T follicular helper cell (primary cell): ENCODE measurements at places on chromosomes 6 and 20.

- no peak for DNase-seq
Observed at GRCh38 chr6:22499815-22500214, 69.6 kb upstream of the HDGFL1 start.

GRCh38 chr6:16657768-16658167 lies 103.5 kb downstream of the ATXN1 start:
- no peak for DNase-seq

DNA sequence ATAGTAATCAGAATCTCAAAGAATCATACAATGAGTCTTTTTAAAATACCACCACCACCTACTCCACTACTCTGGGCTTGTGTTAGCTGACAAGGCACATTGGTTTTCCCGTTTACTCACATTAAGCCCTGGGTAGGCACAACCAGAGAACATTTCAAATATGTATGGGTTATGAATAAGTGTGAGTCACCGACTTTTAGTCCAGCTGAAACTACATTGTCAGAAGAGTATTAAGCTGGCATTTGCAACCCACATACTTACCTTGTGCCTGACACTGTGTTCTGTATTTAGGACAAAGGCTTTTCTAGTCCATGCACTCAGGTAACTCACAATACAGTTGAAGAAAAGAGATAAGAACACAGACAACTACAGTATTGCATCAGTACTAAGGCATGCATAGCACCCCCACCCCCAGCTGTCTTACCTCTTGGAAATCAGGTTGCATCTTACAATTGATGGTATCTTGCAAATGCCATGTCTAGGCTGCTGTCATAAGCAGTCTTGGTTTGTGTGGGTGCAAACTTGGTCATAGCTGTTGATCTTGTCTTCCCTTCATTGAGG lies 40.3 kb upstream of the AHI1 start:
- no peak for DNase-seq

GRCh38 chr20:36825385-36826104 lies 50.4 kb upstream of the TLDC2 start:
- no peak for DNase-seq

DNA sequence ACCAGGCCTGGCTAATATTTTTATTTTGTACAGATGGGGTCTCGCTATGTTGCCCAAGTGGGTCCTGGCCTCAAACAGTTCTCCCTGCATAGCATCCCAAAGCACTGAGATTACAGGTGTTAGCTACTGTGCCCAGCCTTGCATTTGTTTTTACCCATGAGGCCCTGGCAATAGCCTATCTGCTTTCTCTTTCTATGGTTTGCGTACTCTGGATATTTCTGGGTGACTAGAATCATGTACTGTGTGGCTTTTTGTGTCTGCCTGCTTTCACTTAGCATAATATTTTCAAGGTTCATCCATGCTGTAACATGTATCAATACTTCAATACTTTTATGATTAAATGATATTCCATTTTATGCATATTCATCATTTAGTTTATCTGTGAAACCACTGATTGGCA lies 451.7 kb downstream of the GRIK2 start:
- DNase-seq, result no peak

DNA sequence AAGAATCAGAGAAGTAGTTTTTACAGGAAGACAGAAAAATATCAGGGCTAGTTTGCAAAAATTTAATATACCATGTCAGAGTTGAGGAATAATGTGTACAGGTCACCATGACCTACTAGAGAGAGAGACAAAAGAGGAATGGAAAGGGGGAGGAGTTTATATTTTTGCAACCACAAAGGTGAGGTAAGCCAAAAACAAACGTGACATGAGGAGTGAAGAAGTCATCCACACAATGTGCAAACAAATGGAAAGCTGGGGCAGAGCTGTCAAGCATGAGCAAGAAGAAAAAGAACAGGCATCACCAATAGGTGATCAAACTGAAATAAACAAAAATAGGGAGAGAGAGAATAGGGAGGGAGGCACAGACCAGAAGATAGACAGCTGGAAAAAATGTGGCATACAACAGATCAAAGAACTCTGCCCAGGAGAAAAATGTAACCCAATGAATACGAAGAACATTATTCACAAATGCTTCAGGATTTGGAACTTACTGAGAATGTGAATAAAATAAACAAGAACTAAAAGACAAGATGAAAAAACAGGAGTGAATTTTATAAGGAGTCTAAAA lies 15.5 kb downstream of the RARS2 start:
- DNase-seq, result no peak

DNA sequence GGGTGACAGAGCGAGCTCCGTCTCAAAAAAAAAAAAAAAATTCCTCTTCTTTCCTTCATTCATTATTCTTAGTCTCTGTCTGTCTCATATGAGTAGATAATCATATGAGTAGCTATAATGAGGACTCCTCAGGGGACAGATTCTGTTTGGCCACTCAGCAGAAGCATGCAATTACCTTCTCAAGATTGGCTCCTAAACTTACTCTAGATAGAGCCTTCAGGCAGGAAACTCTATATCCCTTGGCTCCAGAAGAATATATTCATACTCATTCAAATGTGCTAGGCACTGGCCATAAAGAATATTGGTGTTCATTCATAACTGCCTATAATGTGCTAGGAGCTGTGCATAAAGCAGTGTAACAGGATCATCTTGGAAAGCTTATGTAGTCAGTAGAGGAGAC lies 2.2 kb upstream of the ACAT2 start:
- DNase-seq, result no peak

- DNase-seq, result no peak
Observed at GRCh38 chr20:26243731-26244130, 547.1 kb upstream of the ZNF337 start.

GRCh38 chr20:49237531-49237930 lies 18.3 kb downstream of the DDX27 start:
- no peak for DNase-seq

DNA sequence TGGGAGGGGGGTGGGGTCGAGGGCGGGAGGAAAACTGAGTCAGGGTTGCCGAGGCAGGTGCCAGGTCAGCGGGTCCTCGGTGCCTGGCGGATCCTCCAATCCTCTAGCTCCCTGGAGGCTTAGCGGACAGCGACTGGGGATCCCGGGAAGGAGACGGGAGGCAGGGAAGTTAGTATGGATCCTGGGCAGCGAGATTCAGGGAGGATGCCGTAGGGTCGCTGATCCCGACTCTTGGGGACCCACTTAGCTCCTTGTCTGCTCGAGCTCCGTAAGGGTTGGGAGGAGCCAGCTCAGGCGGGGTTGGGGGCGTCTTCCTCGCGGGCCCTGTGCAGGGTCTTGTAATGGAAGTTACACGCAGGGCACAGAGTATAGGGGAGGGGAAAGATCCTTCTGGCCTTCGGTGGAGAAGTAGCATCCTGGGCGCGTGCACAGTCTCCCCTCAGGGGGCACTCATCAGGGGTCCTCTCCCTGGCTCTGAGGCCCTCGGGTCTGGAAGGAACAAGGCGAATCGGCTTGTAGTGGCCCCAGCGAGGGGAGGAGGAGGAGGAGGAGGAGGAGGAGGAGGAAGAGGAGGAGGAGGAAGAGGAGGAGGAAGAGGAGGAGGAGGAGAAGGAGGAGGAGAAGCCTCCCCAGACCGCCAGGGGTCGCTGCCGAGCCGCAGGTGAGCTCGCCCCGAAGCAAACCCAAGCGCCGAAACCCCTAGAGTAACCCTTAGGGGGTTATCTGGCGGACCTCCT lies 6.4 kb upstream of the SLC12A5 start:
- peak; percentile 56 for DNase-seq

- DNase-seq, result no peak
Observed at GRCh38 chr20:11544029-11544678, 373.5 kb upstream of the BTBD3 start.

GRCh38 chr6:68233623-68234022 lies 401.5 kb upstream of the ADGRB3 start:
- no peak for DNase-seq

GRCh38 chr6:147806697-147807096 lies 298.2 kb downstream of the SAMD5 start:
- DNase-seq, result no peak

DNA sequence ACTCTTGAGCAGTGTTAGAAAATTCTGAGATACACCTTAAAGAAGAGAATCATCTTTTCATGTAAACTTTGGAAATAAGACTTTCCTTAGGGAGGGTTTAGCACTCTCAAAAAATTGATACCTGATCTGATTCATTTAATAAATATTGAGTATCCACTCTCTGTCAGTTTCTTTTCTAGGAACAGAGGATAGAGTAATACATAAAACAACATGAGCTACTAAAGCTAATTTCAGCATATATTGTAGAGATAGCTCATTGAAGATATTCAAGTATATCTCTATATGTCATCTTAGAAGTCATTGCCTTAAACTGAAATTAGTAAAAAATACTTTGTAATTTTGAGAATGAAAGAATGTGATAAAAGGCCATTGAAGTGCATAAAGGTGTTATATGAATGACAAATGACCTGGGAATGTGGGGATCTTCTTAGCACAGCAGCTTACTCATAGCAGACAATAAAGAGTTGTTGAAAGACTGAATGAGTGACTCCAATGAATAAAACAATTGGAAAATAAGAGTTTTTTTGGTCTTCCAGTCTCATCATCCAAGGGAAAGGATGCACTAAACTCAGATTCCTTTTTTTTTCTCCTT lies 29.2 kb downstream of the RHAG start:
- no peak for DNase-seq

DNA sequence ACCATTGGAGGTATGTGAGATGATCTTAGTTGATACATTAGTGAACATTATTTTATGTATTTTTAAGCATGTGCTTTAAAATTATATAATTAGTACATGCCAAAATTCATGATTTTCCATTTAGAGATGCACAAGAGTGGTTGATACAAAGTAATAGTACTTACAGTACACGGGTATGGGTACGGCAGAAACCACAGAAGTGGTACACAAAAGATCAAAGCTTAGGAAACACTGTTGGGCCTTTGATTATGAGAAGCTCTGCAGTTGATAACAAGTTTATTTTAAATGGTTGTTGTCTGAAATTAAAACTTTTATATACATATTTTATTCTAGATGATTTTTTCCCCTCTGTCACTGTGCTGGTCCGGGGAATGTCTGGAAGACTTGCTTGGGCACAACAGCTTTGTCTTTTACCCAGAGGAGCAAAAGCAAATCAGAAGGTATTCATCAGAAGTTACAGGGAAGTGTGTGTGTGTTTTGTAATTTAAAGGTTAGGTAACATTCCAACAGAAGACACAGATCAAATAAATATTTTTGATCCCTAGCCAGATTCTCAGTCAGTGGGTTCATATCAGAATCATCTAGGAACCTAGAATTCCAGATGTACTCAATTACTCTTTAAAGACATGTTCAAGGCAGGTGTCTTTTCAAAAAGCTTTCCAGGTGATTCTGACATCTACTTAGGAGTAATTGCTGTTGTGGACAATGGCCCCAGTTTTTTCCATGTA lies 32.5 kb upstream of the ADIG start:
- no peak for DNase-seq

GRCh38 chr6:169848946-169849345 lies 97.5 kb downstream of the ERMARD start:
- DNase-seq, result no peak

DNA sequence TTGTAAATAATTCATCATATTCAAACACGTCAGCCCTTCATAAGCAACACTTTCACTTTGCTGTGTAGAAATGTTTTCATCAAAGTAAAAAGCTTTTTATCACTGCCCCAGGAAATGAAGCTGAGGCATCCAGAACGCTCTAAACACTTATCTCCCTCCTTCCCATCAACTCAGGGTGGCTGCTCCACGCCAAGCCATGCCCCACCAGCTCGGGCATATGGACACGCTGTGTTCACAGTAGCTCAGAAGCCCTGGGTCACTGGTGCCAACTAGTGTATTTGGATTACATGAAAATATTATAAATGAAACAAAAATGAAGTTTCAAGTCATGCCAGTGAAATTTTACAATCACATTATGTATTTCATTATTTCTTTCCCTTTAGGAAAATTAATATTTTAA lies 10.3 kb downstream of the PDE10A start:
- DNase-seq, result no peak

DNA sequence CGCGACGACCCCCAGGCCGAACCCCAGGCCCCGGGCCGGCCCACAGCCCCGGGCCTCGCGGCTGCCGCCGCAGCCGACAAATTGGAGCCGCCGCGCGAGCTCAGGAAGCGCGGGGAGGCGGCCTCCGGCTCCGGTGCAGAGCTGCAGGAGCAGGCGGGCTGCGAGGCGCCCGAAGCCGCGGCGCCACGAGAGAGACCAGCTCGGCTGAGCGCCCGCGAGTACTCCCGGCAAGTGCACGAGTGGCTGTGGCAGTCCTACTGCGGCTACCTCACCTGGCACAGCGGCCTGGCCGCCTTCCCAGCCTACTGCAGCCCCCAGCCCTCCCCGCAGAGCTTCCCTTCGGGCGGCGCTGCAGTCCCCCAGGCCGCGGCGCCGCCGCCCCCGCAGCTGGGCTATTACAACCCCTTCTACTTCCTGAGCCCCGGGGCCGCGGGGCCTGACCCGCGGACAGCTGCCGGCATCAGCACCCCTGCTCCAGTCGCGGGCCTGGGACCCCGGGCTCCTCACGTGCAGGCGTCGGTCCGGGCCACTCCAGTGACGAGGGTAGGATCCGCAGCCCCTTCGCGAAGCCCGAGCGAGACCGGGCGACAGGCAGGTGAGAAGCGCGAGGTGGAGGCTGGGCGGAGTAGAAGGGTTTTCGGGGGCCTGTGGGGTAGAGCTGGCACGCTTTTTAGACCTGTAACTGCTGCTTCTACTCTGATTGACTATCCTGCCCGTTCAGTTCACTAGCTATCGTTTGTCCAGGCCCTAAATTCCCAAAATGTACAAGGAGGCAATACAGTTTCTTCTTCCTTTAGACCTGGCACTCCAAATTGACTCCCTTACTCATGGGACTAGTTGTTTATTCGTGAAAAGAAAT lies 654 bp downstream of the FAM8A1 start:
- DNase-seq, result peak; percentile 21

GRCh38 chr6:94956910-94957309 lies 620.4 kb upstream of the MANEA start:
- no peak for DNase-seq

DNA sequence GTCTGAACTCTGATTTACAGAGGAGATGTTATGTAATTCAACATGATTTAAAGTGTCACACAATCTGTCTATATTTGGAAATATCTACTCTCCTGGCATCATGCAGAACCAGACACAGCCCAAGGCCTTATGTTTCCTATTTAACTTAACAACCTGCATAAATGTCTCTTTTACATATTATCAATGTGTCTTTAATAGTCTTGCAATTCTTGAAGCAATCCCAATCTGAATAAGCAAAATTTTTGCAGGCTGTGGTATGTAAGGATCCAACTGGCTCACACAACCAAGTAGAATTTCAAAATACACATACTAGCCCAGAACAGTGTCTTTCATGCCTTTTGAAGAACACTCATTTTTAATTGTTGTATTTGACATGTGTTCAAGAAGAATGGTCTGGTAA lies 443.2 kb downstream of the MAFB start:
- no peak for DNase-seq

- DNase-seq, result no peak
Observed at GRCh38 chr6:136812174-136812573, 10.2 kb upstream of the PEX7 start.

GRCh38 chr6:156848533-156848932 lies 71.4 kb downstream of the ARID1B start:
- no peak for DNase-seq
